ENCODE measurements at places on chromosomes 12 and 14. TPM values are rescaled to one million over a fixed set of nuclear protein-coding genes. Genes with fewer than 3 reads are reported as not detected.

Gene ARHGEF25
- 1.8 TPM for total RNA-seq

Gene TAS2R19
- total RNA-seq = 3.4 TPM

Gene STAT6
- total RNA-seq = 54.3 TPM

Gene ZNF385A
- total RNA-seq = 1.1 TPM

Gene KRT72
- not detected for total RNA-seq

Gene ALDH2
- total RNA-seq = 62.4 TPM

Gene WNT5B
- total RNA-seq = 0.27 TPM

Gene MANSC4
- total RNA-seq = not detected

Gene ZNF664
- total RNA-seq = 45.6 TPM
